Kidney glomerular epithelial cell (primary cell): ENCODE measurements at places on chromosomes 7 and 10.

DNA sequence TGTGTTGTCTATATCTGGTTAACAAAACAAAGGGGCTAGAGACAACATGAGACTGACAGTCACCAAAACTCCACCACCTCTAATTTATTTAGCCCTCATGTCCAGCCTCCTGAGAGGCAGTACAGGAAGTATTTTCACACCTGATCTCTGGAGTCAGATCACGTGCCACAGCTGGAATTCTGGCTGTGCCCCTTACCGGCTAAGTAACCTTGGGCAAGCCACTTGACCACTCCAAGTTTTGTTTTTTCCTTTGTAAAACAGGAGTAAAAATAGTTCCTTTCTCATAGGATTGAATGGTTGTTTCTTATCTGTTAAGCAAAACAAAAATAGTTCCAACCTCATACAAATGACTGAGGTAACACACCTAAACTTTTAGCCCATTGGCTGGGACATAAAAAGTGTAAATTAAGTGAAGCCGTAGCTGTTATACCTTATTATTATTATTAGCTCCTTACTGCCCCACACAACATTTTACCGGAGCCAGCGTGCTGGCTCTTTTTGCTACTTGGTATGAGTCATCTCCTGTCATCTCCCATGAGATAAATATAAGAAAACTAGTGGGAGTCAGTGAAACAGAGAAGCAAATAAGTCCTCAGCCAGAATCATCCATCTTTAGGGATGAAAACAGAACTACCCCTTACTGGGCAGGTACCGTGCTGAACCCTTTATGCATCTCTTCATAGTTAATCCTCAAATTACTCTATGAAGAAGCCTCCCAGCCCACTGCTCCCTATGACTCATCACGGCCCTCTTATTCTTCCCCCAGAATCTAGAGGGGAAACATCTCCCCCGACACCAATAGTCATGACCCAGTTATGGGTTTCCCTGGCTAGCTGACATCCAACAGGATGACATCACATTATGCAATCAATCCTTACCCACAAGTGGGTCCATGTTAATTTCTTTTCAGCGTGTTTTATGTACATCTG lies 44.9 kb downstream of the PPP1R3C start:
- peak; percentile 79 for DNase-seq

DNA sequence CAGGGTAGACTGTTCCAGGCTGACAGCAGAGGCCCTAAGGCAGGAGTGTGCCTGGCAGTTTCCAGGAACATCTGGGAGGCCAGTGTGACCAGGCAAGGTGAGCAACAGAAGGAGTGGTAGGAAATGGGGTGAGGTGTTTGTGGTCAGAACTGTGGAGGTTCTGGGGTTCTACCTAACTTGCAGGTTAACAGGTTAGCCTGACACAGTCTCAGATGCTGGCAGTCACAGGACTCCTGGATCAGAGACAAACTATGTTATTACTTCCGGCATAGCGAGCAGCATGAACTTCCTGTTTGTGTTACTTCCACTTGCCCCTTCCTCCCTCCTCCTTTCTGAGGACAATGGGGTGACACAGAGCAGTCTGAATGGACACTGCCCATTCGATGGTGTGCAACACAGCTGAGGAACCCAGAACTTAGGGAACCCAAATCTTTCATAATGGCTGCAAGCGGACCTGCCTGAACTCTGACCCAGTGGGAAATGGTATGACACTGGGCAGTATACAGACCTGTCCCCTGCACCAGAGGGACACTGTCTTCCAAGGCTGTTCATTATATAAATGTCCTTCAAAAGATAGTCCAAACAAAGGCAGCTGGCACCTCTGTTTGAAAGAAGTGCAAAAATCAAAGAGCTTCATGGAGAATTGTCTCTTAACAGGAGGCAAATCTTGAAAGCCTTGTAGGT lies 3.9 kb upstream of the SAR1A start:
- no peak for DNase-seq

DNA sequence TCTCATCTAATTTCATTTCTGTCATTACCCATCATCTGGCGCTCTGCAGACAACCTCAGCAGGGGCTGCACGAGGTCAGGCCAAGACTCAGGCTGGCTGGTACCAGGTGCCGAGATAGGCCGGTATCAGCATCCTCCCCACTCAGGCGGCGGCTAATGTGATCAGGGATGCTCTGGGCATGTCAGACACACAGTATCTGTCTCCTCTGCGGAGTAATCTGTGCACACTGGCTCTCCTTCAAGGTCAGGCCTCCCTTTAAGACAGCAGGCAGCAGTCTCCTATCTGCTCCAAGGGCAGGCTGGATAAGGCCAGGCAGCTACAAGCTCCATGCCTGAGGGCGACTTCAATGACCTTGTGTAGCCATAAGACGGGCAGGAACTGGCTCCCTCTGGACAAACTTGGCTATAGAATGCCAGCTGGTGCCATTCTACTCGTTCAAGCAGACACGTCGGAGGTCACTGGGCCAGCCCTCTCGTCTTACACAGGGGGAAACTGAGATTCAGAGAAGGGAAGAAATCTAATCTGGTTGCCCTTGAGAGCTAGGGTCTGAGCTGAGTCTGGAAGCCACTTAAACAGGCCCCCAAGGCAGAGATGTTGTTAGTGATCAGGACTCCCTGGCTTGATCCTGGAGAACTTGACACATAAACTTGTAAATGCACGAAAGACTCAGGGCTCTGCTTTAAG lies 59.3 kb downstream of the ARHGAP22 start:
- DNase-seq = no peak

DNA sequence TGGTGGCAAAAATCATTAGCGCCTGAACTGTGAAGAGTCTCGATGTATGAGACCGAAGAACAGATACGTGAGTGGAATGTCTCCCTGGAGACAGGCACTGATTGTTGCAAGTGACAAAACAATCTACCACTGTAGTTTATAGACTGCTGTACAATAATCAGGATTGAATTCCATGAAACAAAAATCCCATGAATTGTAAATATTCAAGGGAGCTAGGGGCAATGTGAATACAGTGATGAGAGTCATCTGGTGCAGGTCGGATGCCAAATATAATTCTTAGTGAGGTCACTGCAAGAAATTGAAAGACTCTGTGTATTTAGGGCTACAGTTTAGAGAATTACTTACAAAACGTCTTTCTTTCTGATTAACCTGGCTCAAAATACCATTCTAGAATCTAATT lies 594.4 kb upstream of the VSTM2A start:
- DNase-seq = no peak

DNA sequence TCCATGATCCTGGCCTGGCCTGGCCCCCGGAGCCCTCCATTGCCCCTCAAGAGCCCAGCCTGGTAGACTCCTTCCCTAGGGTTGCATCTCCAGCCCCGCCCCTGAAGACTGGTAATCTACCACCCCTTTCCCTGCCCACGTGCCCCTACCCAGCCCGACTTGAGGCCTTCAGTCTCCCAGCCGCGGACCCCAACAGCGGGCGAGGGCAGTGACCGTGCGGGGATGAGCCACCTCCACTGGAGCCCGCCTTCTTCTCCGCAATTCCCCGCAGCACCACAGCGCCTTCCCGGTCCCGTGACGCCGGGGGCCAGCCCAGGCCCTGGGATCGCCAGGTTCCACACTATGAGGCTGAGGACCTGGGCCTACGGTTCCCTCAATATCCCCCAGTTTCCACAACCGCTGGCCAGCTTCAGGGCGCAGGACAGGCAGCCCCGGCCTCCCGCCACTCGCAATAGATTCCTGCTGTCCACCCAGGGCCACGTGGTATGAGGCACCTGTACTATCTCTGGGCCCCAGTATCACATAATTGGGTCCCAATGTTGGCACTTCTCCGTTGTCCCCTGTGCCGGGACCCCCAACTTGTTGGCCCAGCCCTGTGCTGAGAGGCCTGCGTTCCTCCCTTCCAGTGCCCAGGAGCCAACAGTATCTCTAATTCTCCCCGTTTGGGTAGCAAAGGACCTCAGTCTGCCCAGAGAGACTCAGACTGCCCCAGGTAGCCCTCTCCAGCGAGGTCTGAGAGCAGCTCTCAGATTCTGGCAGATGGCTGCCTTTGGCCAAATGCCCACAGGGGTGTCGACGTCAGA lies 1.1 kb upstream of the GPRIN2 start:
- no peak for DNase-seq

DNA sequence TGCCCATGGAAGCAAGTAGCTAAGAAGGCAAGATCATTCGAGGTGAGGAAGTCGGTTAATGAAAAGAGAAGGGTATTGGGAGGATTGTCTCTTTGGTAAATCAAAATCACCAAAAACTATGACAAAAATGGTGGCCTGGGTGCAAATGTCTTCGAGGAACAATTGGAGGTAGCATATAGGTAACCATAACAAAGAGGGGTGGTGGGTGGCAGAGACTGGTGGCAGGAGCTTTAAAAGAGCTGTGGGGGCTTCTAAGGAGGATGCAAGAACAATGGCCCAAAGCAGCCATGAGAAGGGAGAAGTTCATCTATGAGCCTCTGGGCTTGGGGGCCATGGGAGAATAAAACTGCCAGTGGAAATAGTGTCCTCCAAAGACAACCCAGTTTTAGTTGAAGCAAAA lies 172.2 kb upstream of the PDE1C start:
- DNase-seq = no peak

GRCh38 chr7:45573204-45573603 lies 964 bp upstream of the ADCY1 start:
- no peak for DNase-seq

DNA sequence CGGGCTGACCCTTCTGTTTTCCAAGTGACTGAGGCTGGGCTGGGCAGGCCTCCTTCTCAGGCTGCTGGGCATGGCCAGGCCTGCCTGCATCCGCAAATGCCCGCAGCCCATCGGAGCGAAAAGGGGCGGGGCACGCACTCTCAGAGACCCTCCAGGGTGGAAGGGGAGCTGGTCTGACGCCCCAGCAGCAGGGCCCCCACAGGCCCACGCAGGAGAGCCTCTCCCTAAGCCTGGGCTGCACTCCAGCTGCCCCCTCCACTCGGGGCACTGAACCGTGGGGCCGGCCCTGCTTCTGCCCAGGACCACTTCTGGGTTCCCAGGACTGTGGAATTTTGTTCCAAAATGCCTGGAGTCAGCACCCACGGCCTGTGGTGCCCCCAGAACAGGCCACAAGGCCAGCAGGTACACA lies 9.3 kb downstream of the ADAP1 start:
- peak; percentile 85 for DNase-seq

GRCh38 chr10:113096128-113096996 lies 146.3 kb downstream of the TCF7L2 start:
- DNase-seq = no peak

DNA sequence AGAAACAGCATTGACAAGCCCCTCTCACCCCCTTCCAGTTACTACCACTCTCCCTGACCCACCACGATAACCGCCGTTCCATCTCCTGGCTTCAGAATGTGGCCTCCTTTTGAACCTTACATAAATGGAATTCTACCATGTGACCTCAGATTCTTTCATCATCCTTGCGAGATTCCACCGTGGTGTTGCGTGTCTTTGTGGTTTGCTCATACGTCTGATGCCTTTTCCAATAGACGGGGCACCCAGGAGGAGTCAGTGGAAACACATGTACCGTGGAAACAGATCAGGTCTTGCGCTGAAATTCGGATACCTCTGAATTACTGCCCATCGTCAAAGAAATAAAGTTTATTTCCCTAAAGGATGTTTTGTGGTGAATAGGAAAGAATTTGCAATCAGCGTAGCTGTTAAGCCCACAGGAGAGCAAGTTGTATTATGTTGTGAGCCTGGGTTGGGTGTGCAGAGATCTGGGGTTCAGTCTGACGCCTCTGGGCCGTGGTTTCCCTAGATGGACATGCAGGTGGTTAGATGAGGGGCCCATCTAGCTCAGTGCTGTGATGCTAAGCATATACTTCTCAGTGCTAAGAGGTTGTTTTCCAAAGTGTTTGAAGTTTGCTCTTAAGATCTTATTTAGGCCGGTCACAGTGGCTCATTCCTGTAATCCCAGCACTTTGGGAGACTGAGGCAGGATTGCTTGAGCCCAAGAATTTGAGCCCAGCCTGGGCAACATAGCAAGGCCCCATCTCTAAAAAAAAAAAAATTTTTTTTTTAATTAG lies 29.1 kb downstream of the GTF2IRD1 start:
- DNase-seq = peak; percentile 95

- no peak for DNase-seq
Measured at GRCh38 chr7:18119985-18120384, 92.3 kb upstream of the PRPS1L1 start.

GRCh38 chr7:95088536-95089215 lies 181.3 kb downstream of the PPP1R9A start:
- DNase-seq = peak; percentile 29

DNA sequence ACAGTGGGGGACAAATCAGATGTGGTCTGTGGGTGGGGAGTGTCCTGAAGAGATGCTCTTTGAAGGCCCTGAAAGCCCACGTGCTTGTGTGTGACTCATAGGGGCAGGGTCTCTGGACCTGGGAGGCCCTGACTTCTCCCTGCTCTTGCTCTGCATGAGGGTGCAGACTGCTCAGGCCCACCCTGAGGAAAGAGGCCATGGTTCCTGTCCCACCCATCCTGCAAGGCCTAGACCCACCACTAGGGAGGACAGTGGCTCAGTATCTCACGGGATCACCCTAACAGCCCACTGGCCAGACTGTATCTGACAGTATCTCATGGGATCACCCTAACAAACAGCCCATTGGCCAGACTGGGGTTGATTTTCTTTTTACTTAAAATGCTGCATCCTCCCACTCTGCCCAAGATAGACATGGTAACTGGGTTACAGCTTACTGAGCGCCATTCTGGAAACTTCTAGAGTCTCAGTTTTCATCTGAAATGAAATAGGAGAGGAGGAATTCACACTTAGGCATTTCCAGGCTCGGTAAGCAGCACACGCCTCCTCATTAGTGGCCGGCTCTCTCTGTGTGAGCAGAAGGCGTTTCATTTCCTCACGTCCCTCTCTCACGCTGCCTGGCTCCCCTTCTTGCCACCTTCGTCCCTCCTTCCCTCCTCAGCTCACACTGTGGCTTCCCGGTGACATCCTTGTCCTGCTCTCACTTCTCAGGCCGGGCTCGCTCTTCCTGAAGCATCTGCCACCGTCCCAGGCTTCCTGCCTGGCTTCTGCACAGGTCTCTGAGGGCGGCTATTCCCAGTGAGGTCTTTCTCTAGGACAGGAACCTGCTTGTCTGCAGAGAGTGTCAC lies 242.6 kb downstream of the GLRX3 start:
- no peak for DNase-seq

- no peak for DNase-seq
Measured at GRCh38 chr7:30650421-30650808, 31.8 kb downstream of the CRHR2 start.

GRCh38 chr7:55493408-55493807 lies 78.9 kb downstream of the VOPP1 start:
- no peak for DNase-seq

- DNase-seq = no peak
Measured at GRCh38 chr7:2796358-2797352, 47.5 kb downstream of the GNA12 start.

GRCh38 chr10:93226619-93227018 lies 152.9 kb downstream of the CYP26A1 start:
- DNase-seq = no peak
